ENCODE measurements at places on chromosomes 4 and X.
A peak's percentile ranks its signal among the peaks of the same experiment; 100 is the strongest.

DNA sequence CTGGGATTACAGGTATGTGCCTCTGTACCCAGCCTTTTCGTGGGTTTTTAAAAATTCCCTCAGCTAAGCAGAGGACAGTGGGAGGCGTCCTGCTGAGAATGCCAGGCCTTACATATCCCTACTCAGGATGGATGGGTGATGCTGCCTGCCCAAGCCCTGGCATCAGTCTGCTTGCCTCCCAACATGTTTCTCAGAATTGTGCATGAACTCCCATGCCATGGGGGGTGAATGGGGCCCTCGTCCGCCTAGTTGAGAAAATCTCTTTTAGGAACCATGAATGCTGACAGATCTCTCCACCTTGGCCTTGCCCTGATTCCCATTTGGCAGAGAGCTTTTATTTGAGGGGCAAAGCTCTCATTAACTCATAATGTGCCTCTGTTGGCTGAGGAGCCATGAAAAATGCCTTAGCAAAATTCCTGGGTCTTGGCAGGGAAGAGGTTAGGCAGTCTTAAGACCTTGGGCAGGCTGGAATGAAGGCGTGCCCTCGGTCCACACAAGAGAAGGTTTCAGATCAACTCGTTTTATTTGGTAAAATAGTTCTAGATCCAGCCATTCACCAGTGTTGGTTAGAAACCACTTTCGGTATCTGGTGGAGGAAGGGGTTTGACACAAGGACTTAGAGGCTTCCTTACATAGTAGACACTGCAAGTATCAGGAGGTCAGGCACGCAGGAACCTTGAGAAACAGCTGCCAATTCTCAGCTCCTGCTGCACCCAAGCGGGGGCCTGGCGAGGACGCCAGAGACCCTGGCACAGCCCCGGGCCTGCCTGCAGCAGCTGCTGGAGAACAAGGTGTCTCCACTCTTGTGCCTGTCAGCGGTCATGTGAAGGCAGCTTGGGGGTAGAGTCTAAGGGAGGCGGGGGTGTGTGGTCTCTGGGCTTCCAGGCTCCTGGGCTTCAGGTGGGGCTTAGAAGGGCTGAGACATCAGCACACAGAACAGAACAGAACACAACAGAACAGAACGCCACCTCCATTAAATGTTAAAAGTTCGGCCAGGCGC, 192.8 kb upstream of the PSAPL1 start:
- DNase-seq: no peak

DNA sequence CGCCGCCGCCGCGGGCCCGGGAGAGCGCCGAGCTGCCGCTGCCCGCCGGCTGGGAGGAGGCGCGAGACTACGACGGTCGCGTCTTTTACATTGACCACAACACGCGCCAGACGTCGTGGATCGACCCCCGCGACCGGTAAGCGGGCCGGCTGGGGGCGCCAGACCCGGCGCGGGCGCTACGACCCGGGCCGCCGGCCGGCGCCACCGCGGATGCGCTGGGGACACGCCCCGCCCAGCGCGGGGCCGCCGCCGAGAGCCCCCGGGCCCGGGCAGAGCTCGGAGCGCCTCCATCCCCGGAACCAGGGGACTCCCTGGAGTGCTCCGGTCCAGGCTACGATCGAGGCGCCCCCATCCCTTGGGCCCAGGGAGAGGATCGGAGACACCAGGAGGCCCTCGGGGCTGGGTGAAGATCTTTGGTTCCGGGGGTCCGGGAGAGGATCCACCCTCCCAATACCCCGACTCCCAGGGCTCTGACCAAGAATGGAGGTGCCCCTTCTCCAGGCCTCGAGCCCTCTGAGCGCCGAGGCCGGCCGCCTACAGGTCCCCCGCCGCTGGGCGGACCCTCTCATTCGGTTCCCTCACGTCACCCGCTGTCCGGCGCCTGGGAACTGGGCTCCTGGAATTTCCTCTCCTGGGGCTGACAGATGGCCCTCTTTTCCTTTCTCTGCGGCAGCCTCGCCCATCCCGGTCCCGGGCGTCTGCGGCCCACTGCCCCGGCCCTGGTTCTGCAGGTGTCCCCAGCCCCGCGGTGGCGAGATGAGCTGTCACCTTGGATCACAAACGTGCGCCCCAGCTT, 48.8 kb downstream of the CLDN34 start:
- no peak for DNase-seq

DNA sequence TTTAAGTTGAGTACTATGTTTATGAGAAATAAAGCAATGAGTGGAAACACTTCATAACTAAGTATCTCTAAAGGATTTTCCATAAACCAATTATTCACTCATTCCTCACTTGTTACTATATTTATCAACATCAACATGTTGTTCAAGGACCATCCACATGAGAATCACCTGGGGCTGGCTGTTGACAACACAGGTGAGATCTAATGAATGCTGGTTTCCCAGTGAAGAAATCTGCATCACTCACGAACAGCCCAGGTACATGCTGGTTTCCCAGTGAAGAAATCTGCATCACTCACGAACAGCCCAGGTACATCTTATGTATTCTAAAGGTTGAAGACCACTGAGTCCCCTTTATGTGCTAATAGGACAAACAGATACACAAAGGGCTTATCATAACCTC, 32.5 kb downstream of the TSPAN5 start:
- DNase-seq: no peak

- DNase-seq: no peak
These were observed 213.4 kb upstream of the RASGEF1B start for GRCh38 chr4:81685104-81685503.

DNA sequence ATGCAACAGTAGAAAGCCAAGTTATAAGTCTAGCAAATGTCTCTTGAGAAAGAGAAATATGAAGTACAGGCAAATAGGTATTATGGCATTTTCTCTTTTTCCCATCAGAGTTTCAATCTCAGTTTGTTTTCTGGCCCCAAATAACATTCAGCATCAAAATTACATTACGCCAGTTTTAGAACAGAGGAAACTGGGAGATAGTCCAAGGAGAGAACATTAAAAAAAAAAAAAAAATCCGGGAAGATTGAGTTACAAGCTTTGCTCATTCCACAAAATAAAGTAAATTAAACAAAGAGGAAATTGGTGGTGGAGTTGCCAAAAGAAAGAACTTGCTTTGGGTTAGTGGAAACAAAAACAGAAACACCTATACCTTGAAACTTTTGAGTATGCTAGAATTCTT, 50.4 kb upstream of the IL13RA2 start:
- DNase-seq: no peak

- no peak for DNase-seq
These were observed 1367.0 kb downstream of the PCDH7 start for GRCh38 chr4:32087211-32087610.

GRCh38 chrX:147739196-147739595, 172.5 kb upstream of the FMR1 start:
- no peak for DNase-seq

DNA sequence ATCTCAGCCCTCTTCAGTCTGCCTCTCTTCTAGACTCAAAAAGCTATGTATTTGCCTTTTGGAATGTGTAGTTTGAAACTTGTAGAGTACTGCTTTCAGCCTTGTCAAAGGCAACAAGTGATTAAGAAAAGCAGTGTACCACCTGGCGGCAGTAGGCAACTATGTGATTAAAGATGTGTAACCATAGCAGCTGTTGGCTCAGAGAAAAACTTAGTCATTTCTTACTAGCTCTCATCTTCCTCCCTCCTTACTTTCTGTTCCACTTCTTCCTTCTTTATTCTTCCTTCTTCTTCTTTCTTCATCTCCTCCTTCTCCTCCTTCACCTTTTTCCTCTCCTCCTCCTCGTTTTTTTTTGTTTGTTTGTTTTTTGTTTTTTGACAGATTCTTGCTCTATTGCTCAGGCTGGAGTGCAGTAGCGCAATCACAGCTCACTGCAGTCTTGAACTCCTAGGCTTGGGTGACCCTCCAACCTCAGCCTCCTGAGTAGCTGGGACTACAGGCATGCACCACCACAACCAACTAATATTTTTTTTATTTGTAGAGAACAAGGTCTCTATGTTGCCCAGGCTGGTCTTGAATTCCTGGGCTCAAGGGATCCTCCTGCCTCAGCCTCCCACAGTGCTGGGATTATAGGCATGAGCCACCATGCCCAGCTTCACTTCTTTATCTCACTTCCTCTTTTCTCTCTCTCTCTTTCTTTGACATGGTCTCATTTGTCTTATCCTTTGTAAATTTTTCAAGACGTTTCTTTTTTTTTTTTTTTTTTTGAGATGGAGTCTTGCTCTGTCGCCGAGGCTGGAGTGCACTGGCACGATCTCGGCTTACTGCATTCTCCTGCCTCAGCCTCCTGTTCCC, 32.6 kb downstream of the ABHD18 start:
- no peak for DNase-seq

GRCh38 chr4:58515226-58515625, 1405.0 kb upstream of the IGFBP7 start:
- DNase-seq: no peak

- peak; percentile 80 for DNase-seq
These were observed 7.7 kb downstream of the HAND2 start for GRCh38 chr4:173522160-173522950.

DNA sequence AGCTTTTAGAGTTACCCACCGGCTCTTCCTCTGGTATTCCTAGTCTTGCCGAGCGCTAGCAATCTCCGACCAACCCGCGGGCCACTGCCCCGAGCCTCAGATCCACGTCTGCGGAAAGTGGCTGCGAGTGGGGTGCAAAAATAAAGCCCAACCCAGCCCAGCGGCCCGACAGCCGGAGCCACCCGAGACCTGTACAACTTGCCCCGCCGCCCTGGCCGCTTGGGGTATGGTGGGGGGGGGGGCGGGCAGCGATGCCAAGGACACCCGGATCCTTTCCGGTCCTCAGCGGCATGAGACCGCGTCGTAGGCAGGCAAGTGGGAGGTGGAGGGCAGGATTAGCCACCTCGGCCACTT, 1.6 kb downstream of the SLITRK4 start:
- no peak for DNase-seq

- no peak for DNase-seq
These were observed 161.4 kb downstream of the RAB28 start for GRCh38 chr4:13322681-13323101.

DNA sequence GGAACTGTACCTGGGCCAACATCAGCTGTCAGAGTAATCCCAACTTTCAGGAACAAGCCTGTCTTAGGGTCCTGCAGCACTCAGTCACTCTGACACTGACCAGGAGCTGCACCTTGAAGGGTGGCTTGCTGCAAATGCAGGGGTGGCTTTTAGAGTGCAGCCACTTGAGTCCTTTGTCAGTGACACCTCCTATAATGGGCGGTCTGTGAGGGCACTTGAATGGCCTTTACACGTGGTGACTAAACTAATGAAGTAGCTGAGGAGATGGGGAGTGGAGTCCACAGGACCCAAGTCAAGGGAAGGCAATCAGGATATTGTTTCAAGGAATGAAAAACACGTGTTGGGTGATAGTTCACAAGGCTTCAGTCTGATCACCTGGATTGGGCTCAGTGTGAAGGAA, 11.1 kb upstream of the LNX1 start:
- DNase-seq: no peak

GRCh38 chr4:141248029-141248428, 27.3 kb downstream of the ZNF330 start:
- DNase-seq: no peak

DNA sequence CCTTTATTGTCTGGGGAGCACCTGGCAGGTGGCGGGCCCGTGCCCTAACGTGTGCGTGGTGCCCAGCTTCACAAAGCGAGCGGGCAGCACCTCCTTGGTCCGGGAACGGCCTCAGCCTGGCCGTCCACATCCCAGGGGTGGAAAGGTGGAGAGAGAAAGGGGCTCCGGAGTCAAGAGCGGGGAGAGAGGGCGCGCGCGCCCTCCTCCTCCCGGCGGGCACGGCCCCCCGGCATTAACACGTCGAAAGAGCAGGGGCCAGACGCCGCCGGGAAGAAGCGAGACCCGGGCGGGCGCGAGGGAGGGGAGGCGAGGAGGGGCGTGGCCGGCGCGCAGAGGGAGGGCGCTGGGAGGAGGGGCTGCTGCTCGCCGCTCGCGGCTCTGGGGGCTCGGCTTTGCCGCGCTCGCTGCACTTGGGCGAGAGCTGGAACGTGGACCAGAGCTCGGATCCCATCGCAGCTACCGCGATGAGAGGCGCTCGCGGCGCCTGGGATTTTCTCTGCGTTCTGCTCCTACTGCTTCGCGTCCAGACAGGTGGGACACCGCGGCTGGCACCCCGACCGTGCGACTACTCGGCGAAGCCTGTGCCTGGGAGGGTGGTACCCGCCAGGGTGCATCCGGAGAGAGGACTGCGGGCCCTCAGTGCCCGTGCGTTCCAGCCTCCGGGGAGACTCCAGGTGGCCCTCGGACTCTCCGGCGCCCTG, at the start of gene KIT:
Gene KIT (plus strand): TSS at position 407 of the 701 bp plus-strand sequence. CDS start 58 bp downstream, at position 465.
- peak; percentile 39 for DNase-seq

GRCh38 chr4:108367751-108368150, 199.0 kb upstream of the LEF1 start:
- no peak for DNase-seq

GRCh38 chr4:109207061-109207460, 95.4 kb downstream of the COL25A1 start:
- DNase-seq: no peak

GRCh38 chr4:37732526-37733186, 46.5 kb upstream of the RELL1 start:
- no peak for DNase-seq

GRCh38 chr4:184745831-184746795, 12.2 kb upstream of the CENPU start:
- DNase-seq: peak; percentile 72

DNA sequence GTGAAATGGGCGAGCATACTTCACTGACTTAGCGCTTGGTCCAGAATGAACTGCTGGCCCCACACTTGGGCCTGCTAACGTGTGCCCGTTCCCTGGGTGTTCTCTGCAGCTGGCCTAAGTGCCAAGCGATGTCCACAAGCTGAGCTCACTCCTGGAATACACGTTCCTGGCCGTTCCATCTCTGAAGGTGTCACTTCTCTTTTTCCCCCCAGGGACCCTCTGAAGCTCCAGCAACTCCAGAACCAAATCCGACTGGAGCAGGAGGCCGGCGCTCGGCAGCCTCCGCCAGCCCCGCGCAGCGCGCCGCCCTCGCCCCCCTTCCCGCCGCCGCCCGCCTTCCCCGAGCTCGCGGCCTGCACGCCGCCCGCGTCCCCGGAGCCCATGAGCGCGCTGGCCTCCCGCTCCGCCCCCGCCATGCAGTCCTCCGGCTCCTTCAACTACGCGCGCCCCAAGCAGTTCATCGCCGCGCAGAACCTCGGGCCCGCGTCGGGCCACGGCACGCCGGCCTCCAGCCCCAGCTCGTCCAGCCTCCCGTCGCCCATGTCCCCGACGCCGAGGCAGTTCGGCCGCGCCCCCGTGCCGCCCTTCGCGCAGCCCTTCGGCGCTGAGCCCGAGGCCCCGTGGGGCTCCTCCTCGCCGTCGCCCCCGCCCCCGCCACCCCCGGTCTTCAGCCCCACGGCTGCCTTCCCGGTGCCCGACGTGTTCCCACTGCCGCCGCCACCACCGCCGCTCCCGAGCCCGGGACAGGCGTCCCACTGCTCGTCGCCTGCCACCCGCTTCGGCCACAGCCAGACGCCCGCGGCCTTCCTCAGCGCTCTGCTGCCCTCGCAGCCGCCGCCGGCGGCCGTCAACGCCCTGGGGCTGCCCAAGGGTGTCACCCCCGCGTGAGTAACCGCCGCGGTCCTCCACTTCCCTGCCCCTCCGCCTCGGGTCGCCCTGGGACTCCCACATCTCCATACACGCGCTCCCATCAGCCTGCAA, 132.3 kb downstream of the CBR4 start:
- peak; percentile 28 for DNase-seq

GRCh38 chr4:187157380-187157958, 433.8 kb upstream of the FAT1 start:
- no peak for DNase-seq
